ENCODE measurements at places on chromosomes 16 and 17.

DNA sequence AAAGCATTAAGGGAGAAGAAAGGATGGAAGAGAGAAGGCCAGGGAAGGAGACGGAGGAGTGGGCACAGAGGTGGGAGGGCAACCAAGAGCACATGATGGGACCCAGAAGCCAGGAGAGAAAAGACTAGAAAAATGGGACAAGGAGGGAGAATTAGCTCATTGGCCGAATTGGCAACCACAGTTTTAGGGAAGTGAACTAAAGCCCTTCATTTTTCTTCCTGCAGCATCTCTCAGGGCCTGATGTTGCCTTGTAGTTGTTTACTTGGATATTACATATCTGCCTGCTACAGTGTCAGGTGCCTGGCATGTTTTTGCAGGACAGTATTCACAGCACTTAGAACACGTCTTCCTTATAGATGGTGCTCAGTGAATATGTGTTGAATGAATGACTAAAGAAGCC is 19.0 kb downstream of the EMP2 start:
- no peak for DNase-seq

DNA sequence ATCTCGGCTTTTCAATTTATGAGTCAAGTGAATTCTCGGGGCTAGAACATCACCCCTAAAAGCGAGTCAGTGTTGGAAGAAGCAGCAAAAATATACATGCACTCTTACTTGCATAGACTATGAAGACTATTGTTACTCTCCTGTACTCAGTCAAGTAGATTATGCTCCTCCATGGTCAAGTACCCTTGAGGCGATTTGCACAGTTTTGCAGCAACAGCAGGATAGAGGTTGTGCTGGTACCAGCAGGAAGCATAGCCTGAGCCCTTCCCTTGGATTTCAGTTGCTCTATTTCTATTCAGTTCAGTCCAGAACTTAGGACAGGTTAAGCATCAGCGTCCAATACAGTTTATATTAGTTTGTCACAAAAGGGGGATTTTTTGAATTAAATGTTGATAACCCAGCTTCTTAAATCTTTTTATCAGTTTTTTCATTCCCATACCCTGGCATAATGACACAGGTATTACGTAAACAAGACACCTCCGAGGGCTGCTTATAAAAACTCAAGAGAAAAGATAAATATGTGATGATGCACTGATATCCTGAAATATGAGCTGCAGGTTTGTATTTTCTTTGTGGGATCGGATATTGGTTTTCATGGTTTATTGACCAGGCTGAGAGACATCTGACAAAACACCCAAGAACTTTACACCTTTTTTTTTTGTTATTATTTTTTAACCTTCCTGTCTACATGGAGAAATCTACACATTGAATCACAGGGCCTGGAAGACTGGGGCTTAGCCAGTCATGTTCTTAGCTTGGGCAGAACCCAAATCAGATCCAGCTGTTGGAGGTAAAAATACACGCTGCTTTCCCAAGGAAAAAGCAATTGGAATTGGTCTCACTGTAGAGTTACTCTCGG is 144.1 kb downstream of the PITPNC1 start:
- no peak for DNase-seq

- DNase-seq = no peak
These were observed 59.0 kb downstream of the VMP1 start for GRCh38 chr17:59766491-59766890.

DNA sequence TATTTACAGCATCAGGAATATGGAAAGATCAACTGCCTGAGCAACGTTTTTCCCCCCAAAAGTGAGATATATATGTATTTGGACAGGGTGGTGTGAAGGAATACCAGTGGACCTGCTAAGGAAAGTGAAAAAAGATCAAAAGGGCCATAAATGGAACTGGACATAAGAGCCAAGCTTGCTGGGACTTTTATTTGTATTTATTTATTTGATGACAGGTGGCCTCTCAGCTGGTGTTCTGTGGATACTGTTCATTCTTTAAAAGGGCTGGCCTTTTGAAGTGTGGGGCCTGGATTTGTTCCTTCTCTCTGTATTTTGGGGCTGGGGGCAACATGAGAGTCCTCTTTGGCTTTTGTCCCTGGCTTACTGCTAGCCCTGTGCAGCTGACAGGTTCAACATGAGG is 306.6 kb upstream of the N4BP1 start:
- no peak for DNase-seq

Data from CD4-positive, alpha-beta T cell treated with Interleukin-6 at 100 ng/mL for 8 hours (primary cell).